ENCODE measurements at places on chromosomes 5 and 9. TPM values are rescaled to one million over a fixed set of nuclear protein-coding genes. Genes with fewer than 3 reads are reported as not detected.

SMU1 gene
- 16.3 TPM for total RNA-seq

PSAT1 gene
- total RNA-seq = 0.79 TPM

RGS7BP gene
- 6.4 TPM for total RNA-seq

HRCT1 gene
- 9.0 TPM for total RNA-seq

ADAMTS6 gene
- 1.4 TPM for total RNA-seq

OTULINL gene
- total RNA-seq = 3.1 TPM

PTPN3 gene
- 48.5 TPM for total RNA-seq

MEF2C gene
- 51.4 TPM for total RNA-seq

PHYKPL gene
- 40.7 TPM for total RNA-seq

TERT gene
- total RNA-seq = not detected

MEIKIN gene
- not detected for total RNA-seq

- DNase-seq = no peak
Observed at GRCh38 chr5:53161876-53162275, 52.3 kb upstream of the MOCS2 start.

DNA sequence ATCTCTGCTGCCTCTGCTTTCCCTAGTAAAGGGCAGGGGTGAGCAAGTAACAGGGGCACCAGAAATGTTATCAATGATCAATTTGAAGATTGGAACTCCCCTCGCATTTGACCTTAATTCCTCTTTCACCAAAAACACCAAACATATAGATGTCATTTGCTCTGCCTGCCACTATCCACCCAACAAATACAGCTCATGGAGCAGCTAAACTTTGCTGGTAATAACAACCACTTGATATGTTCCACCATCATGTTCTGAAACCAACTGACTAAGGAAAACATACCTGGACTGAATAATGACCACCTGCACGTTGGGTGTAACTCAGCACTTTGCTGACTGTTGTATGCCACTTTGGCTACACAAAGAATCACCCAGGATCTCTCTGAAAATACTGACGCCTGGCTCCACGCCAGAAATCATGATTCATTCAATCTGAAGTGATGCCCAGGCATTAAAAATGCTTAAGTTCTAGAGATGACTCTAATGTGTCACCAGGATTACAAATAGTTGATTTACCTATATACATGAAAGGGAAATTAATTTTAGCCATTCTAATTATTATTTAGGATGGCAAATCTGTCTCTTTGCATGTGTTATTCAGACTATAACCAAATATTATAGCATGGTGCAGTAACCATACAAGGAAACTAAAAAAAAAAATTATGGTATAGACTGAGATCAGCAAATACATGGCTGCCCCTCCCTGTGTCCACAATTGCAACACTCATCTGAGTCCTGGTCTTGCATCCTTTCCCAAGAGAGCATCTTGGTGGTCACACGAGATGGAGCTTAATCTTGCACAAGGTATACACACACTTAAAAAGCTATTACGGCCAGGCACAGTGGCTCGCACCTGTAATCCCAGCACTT, 43.1 kb upstream of the TTC39B start:
- no peak for DNase-seq

GRCh38 chr9:124726886-124727285, 44.2 kb downstream of the NR6A1 start:
- no peak for DNase-seq

DNA sequence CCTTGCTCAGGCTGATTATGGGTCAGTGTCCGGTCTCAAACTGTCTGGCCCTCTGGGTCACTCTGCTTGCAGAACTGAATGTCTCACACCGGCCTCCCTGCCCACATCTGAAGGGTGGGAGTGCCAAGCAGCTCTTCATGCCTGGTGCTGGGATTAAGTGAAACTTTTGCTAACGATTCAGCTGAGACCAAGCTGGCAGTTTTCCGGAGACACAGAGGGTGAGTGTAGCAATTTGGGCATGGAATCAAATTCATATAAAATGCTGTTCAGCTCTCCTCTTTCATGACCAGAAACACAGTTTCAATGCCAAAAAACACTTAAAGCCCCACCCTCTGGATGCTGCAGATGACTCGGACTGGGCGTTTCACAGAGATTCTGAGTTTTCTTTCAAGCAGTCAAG, 207.5 kb downstream of the NXNL2 start:
- DNase-seq = peak; percentile 45

GRCh38 chr5:55485073-55485472, 49.7 kb downstream of the PLPP1 start:
- DNase-seq = no peak

DNA sequence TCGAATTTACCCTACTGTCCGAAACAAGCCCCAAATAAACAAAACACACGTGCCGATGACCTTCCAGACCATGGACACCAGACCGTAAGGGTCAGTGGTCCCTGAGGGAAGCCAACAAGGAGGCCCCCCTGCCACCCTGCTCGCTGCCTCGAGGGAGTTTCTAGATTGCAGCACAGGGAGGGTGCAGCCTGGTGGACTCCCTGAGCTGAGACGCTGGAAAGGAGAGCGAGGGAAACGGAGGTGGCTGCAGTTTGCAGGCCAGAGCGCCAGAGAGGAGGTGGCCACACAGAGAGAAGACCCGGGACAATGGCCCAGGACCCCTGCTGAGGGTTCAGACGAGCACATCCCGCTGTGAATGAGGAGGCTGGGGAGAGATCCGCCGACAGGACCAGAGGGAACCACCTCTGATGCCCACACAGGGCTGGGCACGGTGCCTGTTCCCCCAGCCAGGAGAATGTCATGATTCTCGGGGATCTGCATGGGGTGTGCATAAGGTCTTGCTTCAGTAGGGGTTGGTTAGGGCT, 48.9 kb downstream of the SLC6A3 start:
- DNase-seq = peak; percentile 25

- DNase-seq = no peak
Observed at GRCh38 chr9:77947651-77948050, 84.0 kb downstream of the GNAQ start.

DNA sequence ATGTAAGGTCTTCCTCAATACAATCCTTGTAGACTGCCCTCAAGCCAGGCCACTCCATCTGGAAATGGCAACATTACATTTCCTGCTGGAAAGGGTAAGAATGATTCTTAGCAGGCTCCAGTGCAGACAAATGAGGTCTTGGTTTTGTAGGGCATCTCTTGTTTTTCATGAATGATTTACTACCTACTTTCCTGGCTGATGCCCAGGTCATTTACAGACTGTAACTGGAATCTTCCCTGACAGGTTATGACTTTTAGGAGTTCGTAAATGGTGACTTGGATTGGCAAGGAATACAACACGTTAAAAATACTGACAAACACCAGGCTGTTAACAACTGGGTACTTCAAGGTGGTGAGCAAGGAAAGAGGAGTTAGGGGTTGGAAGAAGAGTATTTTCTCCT, 510.5 kb upstream of the TNC start:
- no peak for DNase-seq

DNA sequence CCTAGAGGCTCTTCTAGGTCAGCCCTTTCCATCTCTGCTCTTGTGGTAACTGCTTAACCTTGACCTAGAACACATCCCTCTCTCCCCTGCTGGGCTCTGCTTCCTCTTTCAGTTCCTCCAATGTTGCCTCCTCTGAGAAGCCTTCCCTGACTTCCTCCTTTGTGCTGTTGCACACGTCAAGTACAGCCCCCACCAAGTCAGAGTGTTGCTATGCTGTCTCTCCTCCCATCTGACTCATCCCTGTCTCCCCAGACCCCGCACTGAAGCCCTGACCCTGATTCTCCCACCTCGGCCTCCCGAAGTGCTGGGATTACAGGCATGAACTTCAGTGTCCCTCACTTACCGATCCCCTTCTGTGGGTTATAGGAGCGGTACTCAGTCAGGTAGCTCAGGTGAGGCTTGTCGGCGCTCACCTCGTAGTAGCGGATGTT, 10.4 kb upstream of the TRIM14 start:
- no peak for DNase-seq

- no peak for DNase-seq
Observed at GRCh38 chr9:113228130-113228665, 6.9 kb downstream of the SLC31A1 start.

DNA sequence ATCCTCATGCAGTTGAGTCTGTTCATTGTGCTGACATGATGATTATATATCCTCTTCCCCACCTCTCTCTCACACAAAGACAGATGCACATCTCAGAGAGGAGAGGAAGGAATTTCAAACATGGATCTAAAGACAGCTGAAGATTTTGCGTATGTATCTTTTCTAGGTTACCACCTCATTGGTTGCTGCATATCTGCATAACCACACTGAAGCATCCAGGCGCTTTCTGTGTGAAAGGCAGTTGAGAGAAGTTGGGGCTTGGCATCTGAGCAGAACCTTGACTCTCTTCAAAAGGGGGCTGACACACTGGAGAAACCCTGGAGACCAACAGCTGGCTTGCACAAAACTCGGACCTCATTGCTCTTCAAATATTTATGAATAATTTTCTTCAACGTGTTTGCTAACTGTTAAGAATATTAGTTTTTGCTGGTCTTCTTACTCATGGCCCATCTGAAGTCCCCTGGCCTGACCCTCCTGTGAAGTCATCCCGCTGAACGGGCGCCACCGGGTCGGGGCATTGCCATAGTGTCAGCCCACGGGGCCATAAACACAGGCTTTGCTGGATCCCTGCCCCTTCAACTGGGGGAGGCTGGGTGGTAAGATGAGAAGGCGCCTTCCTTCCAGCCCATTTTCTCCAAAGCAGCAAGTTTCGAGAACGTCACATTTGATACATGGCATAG, 593.2 kb upstream of the CLINT1 start:
- peak; percentile 40 for DNase-seq

GRCh38 chr9:2718001-2718697, 839 bp downstream of the KCNV2 start:
- DNase-seq = no peak

DNA sequence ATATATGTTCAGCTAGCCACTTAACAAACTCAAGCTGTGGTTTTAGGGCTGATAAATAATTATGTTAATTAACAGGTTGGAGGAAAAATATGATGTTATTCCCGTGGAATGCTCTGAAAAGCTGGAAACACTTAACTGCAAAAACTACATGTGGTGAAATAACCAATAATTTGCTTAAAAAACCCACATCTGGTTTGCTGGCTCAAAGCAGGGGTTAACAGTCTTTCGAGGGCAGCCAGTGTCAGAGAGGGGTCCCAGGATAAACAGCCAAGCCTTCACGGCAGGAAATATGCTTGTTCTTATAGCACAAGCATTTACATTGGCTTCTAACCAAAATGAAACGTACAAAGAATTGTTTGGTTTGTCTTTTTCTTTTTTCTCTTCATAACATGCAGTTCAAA, 254.0 kb upstream of the GAS1 start:
- DNase-seq = no peak

DNA sequence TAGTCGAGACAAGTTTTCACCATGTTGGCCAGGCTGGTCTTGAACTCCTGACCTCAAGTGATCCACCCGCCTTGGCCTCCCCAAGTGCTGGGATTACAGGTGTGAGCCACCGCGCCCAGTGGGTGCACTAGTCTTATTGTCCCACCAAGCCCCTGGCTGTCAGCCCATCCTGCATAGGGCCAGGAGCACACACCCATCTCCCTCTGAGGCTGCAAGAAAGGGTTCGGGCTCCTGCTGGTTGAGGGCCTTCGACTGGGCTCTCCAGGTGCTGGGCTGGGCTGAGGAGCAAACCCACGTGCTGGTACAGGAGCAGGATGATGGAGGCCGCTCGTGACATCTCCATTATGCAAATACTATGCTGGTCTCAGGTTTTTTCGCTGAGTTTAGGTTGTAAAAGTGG, 25.1 kb upstream of the RNF130 start:
- DNase-seq = no peak

- DNase-seq = no peak
Observed at GRCh38 chr5:55308254-55308836, 556 bp downstream of the MTREX start.

GRCh38 chr9:92718086-92719001, 46.3 kb downstream of the BICD2 start:
- DNase-seq = no peak

DNA sequence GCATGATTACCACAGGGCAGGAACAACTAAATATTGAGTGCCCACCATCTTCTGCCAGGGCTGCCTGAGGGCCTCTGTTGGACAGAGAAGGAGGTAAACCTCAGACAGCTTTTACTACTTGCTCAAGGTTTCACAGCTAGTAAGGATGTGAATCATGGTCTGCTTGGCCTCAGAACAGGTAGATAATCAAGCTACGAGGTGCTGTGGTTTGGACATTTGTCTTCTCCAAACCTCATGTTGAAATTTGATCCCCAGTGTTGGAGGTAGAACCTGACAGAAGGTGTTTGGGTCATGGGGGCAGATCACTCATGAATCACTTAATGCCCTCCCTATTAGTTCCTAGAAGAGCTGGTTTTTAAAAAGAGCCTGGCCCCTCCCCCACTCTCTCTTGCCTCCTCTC, 541.2 kb upstream of the TRPC7 start:
- no peak for DNase-seq

- no peak for DNase-seq
Observed at GRCh38 chr9:84239343-84239742, 101.2 kb downstream of the SLC28A3 start.

DNA sequence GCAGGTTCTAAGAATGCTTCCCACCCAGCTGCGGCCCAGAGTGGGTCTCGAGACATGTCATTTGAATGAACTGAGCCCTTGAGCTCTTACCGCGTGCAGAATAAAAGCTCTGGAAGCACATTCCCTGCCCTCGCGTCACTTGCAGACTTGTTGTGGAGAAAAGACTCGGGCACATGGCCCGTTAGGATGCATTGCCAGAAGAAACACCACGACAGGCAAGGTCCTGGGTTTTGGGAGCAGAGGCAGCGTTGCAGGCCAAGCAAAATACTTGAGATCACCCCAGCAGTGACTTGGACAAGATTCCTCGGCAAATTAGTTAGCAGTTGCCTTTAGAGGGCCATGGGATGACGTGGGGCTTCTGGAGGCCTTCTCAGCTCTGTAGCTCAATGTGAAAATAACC, 170.8 kb upstream of the MSX2 start:
- DNase-seq = peak; percentile 34

DNA sequence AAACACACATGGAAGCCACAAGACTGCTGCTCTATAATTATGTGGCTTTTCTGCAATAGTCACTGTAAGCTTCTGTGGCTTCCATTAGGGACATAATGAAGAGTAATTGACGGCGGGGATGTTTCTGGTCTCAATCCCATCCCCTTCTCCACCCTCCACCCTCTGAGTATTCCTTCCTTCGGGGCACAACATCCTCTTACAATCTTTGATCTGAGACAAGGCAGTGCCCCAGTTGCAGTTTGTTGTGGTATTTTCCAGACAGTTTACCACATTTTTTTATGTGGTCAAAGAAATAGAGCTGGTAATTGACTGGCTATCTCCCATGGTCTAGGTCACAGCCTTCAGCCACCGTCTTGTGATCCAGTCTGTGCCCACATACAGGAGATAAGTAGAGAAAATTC, 277.7 kb downstream of the NR2F1-AS1 start:
- no peak for DNase-seq

GRCh38 chr5:149636191-149636860, 55.0 kb downstream of the ARHGEF37 start:
- no peak for DNase-seq

Measured in left ventricle myocardium superior (tissue), 1 donor.